ENCODE measurements at places on chromosomes 1 and 21. TPM values are rescaled to one million over a fixed set of nuclear protein-coding genes. Genes with fewer than 3 reads are reported as not detected.

Gene NTMT2
- total RNA-seq: not detected

GRCh38 chr1:159868766-159869165 is 6.3 kb upstream of the VSIG8 start:
- no peaks in the 10 kb centered on the region for H3K36me3 ChIP-seq
- DNase-seq: no peak
- no peak overlapping the region for H3K27ac ChIP-seq

Gene FALEC
- total RNA-seq: 1.3 TPM

- DNase-seq: no peak
- no peaks in the 10 kb centered on the region for H3K36me3 ChIP-seq
- H3K27ac ChIP-seq: no peak overlapping the region
- peaks cover 5% of the 10 kb centered on the region for H3K4me1 ChIP-seq
- no peak overlapping the region for H3K4me3 ChIP-seq
Observed at GRCh38 chr1:237199026-237199425, 157.0 kb downstream of the RYR2 start.

DNA sequence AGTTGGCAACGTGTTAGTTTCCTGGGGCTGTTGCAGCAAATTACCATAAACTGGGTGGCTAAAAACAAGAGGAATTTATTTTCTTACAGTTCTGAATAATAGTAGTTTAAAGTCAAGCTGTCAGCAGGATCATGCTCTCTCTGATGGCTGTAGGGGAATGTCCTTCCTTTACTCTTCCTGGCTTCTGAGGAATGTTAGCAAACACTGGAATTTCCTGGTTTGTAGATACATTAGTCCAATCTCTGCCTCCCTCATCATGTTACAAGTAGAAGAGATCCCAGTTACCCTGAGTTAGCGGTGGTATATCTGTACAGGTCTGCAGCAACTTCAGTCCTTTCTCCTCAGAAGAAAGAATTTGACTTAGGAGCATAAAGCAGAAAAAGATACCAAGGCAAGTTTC is 2249.1 kb downstream of the NCAM2 start:
- no peak overlapping the region for H3K27ac ChIP-seq
- no peaks in the 10 kb centered on the region for H3K27me3 ChIP-seq
- H3K36me3 ChIP-seq: no peaks in the 10 kb centered on the region
- no peak overlapping the region for H3K4me3 ChIP-seq

- no peaks in the 10 kb centered on the region for H3K27me3 ChIP-seq
- H3K4me1 ChIP-seq: no peaks in the 10 kb centered on the region
- H3K4me3 ChIP-seq: no peak overlapping the region
- no peak for DNase-seq
- no peaks in the 10 kb centered on the region for H3K36me3 ChIP-seq
Observed at GRCh38 chr1:31444725-31445448, 31.9 kb downstream of the SERINC2 start.

Gene HES5
- total RNA-seq: 4.2 TPM

Gene SPRR2E
- total RNA-seq: not detected

Gene SH3BGRL3
- total RNA-seq: 24.4 TPM

DNA sequence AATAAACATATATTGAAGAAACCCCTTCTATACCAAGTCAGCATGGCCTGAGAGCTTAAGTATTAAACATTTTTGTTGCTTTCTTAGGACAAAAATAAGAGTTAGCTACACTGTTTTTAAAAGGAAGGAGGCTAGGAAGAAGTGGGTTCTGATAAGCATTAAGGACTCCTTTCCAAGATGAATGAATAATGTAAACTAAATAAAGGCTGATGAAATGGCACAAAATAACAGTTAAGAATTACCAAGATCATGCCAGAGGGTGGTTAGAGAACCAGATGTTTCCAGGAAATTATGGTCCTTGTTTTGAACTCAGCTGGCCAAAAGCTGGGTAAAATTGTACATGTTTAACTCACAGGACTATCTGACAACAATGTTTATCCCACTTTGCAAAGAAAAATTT is 114.1 kb upstream of the ETS2 start:
- no peak overlapping the region for H3K4me3 ChIP-seq
- H3K4me1 ChIP-seq: no peaks in the 10 kb centered on the region
- H3K27ac ChIP-seq: no peak overlapping the region
- no peaks in the 10 kb centered on the region for H3K27me3 ChIP-seq
- no peak for DNase-seq

Gene KLHDC9
- 57.2 TPM for total RNA-seq

Gene PDPN
- total RNA-seq: 8.7 TPM

Gene MRAP
- total RNA-seq: 1.4 TPM

- peak overlapping the region; percentile 99 for H3K27ac ChIP-seq
- no peaks in the 10 kb centered on the region for H3K36me3 ChIP-seq
- H3K4me1 ChIP-seq: peaks cover 36% of the 10 kb centered on the region
- H3K27me3 ChIP-seq: no peaks in the 10 kb centered on the region
- no peak for DNase-seq
Observed at GRCh38 chr1:203796236-203796605, 798 bp downstream of the ZBED6 start.

GRCh38 chr1:46043458-46044017 is 88.9 kb downstream of the PIK3R3 start:
- DNase-seq: no peak
- H3K27ac ChIP-seq: no peak overlapping the region
- no peaks in the 10 kb centered on the region for H3K36me3 ChIP-seq
- H3K27me3 ChIP-seq: no peaks in the 10 kb centered on the region
- H3K4me3 ChIP-seq: no peak overlapping the region

- H3K36me3 ChIP-seq: no peaks in the 10 kb centered on the region
- H3K4me3 ChIP-seq: no peak overlapping the region
- H3K27me3 ChIP-seq: no peaks in the 10 kb centered on the region
- no peak overlapping the region for H3K27ac ChIP-seq
- no peak for DNase-seq
Observed at GRCh38 chr1:112557385-112557784, 48.6 kb downstream of the WNT2B start.

Gene LRRN2
- 19.5 TPM for total RNA-seq

Gene C1QC
- total RNA-seq: 36.8 TPM

DNA sequence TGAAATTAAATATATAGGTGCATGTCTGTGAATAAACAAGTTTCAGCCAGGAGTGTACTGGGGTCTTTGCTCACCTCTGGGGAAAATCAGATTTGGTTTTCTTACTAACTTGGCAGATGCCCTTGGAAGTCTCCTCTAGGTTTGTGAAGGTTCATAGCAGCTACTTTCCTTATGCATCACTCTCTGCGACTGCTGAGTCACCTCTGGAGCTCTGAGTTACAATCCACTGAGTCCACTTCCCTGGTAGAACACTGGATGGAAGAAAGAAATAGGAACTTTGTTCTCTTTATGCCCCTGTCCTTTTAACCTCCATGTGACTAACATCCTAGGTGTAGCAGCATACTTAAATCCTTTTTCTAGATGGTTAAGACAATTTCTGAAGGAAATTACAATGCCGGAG is 4.4 kb upstream of the FASLG start:
- no peaks in the 10 kb centered on the region for H3K4me1 ChIP-seq
- no peaks in the 10 kb centered on the region for H3K27me3 ChIP-seq
- no peak overlapping the region for H3K27ac ChIP-seq
- no peak overlapping the region for H3K4me3 ChIP-seq
- H3K36me3 ChIP-seq: no peaks in the 10 kb centered on the region

Gene C1orf105
- 15.1 TPM for total RNA-seq

- DNase-seq: no peak
- H3K36me3 ChIP-seq: no peaks in the 10 kb centered on the region
- peak within 1 kb of the TSS; percentile 36 for H3K4me3 ChIP-seq
- peaks cover 3% of the 10 kb centered on the region for H3K4me1 ChIP-seq
Observed at GRCh38 chr1:1631782-1632420, at the start of gene MMP23B. Gene MMP23B (plus strand): TSS chr1:1632173. CDS start chr1:1632219, 46 bp downstream.

Gene DBT
- total RNA-seq: 6.1 TPM

GRCh38 chr21:40671716-40672115 is 175.2 kb downstream of the DSCAM start:
- no peak for DNase-seq
- no peaks in the 10 kb centered on the region for H3K36me3 ChIP-seq
- no peaks in the 10 kb centered on the region for H3K27me3 ChIP-seq
- no peaks in the 10 kb centered on the region for H3K4me1 ChIP-seq
- H3K4me3 ChIP-seq: no peak overlapping the region
- H3K27ac ChIP-seq: no peak overlapping the region

DNA sequence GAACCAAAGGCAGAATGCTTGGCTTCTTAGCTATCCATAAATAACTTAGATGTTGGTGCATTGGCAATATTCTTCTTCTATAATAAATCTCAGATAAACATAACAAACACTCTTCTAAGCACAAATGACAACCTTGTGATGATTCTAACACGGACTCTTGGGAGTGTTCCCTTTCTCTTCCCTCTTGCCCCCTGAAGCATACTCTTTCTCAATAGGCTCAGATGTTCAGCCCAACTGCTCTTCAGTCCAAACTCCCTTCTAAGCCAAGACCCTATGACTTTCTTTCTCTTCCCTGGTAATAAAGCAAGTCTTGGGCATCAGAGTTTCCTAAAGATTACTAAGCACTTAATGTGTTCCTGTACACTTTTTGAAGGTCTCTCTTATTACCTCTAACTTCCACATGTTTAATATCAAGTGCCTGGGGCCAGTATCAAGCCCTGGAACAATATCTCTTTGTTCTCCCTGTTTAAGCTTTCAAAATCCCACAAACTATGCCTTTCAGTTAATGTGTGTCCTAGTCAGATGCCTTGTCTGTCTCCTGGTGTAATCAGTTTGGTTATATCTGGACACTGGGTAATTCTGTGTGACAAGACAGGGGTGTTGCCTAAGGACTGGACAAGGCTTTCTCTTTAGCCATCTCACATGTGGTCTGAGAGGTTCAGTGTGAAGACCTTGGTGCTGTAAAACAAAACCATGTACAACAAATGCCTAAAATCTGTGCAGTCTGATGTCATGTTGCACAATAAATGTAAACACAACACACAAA is 92.9 kb upstream of the IVNS1ABP start:
- DNase-seq: no peak
- no peak overlapping the region for H3K27ac ChIP-seq
- H3K4me3 ChIP-seq: no peak overlapping the region
- H3K27me3 ChIP-seq: no peaks in the 10 kb centered on the region
- H3K4me1 ChIP-seq: no peaks in the 10 kb centered on the region

DNA sequence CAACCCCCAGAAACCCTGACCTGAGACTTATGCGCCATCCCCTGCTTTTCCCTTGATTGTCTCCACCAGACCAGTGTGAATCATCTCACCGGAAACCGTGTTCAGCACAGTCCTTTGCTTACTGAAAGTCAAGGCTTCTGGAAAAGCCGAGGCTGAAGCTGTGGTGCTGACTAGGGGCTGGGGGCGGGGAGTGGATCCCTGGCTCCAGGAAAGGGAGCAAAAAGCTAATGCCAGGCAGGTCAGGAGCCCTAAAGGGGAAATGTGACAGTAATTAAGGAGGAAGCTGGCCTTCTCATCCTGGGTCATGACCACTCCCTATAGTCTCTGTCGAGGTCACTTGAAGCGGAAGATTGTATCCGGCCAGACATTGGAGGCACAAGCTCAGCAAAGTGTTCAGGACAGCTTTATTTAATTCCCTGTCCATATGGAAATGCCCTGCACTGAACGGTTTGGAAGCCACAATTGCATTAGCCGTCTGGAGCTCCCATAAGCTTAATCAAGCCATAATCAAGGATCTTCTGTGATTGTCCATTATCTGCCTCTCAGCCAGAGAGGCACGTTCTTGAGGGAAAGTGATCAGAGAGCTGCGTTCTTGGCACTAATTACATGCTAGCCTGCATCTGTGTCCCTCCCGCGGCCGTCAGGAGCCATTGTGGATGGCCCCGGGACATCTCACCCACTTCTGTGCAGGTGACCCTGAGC is 403.6 kb downstream of the RRAGC start:
- H3K27ac ChIP-seq: no peak overlapping the region
- DNase-seq: no peak
- H3K4me3 ChIP-seq: no peak overlapping the region
- no peaks in the 10 kb centered on the region for H3K36me3 ChIP-seq
- no peaks in the 10 kb centered on the region for H3K27me3 ChIP-seq

Gene OR6N1
- total RNA-seq: 1.0 TPM
